ENCODE measurements at places on chromosomes 13 and 19. TPM values are rescaled to one million over a fixed set of nuclear protein-coding genes. Genes with fewer than 3 reads are reported as not detected.
A peak's percentile ranks its signal among the peaks of the same experiment; 100 is the strongest.

Gene FKRP
- 18.4 TPM for total RNA-seq

Gene IZUMO2
- total RNA-seq = not detected

Gene SLITRK1
- not detected for total RNA-seq

GRCh38 chr13:39306639-39307589, 268.7 kb downstream of the NHLRC3 start:
- DNase-seq = no peak

GRCh38 chr13:66139250-66139649, 1090.9 kb downstream of the PCDH9 start:
- DNase-seq = no peak

DNA sequence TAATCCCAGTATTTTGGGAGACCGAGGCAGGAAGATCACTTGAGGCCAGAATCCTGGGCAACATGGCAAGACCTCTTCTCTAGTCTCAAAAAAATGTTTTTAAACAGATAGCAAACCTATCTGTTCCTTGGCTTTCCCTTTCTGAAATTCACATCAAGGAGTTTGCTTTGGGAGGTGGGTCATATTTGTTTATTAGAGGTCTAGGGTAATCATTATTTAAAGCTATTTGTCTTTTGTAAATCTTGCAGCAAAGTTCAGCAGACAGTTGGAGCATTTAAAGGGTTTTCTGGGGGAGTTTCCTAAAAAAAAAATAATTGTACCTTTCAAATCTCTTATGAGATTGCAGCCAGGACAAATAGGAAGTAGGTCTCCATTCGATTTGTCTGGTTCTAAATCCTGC, 17.5 kb downstream of the PPP5C start:
- no peak for DNase-seq

DNA sequence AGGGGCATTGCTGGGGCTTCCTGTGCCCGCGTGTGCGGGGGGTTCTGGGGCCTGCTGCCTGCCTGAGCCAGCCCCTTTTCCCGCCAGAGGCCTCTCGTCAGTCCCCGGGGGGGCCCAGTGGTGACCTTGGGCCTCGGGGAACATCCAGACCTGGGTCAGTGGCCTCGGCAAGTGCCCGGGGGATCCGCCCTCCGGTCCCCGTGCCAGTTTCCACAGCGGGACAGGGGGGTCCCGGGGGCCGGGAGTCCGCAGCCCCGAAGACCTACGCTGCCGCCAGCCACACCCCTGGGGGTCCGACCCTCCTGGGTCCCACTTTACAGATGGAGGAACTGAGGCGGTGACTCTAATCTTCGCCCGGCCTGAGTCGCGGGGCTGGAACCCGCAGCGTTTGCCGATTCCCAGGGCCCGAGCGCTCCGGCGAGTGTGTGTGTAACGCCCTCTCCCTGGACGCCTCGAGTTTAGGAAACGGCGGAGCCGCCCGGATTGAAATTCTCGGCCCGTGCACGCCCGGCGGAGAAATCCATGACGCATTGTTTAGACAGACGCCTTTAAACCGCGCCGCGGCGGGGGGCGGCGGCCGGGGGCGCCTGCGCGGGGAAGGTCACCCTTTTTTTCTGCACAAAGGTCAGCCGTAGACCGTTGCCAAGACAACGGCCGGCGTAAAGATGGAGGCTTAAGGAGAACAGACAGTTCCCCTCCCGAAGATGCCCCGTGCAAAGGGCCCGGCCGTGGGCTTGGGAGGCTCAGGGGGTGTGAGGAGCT, 39.3 kb downstream of the EFNA2 start:
- no peak for DNase-seq

- DNase-seq = no peak
These were observed 154.0 kb upstream of the TSHZ3 start for GRCh38 chr19:31503211-31503610.

DNA sequence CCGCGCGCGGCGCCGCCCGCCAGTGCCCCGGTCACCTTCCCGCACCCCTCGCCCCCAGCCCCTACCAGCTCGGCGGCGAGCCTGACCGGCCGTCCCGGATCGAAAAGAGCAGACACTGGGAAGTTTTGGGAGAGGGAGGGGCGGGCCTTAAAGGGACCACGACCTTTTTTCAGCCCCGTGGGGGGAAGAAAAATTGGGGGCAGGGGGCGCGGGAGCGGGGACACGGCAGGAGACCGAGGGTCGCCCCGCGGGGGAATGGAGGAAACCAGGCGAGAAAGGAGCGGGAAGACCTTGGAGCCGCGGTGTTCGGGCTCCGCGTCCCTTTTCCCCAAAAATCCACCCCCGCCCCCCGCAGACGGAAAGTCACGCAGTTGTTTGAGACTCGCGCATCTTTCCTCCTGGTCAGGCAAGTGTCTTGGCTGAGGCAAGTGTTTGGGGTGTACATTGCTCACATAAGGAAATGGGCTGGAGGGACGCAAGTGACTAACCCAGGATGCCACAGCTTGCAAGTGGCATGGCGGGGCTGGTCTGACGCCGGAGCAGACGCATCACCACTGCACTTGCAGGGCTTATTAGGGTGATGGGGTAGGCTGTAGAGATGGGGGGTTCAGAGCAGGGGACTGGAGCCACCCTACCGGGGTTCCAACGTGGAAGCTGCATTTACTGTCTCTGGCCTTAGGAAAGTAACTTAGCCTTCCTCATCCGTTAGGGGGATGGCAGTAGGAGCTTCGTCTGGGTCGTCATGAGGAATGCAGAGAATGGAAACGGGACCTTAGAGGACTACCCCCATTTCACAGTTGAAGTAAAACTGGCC, 2.7 kb upstream of the HNRNPL start:
- DNase-seq = peak; percentile 82

DNA sequence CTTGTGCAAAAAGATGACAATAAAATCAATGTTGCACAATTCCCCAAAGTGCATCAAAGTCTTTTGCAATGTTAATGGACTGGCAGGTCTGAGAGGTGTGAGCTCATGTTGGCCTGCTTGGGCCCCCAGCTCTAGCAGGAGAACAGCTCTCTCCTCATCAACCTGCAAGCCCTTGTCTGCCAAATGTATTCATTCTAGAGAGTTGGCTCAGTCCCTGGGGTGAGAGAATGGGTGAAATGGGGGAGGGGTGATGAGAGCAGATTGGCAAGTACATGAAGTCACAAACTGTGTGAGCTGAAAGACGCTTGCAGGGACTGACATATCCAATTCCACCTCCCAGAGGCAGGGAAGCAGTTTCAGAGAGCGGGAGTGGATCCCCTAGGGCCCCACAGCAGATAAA, 465.1 kb upstream of the ZNF507 start:
- DNase-seq = no peak

DNA sequence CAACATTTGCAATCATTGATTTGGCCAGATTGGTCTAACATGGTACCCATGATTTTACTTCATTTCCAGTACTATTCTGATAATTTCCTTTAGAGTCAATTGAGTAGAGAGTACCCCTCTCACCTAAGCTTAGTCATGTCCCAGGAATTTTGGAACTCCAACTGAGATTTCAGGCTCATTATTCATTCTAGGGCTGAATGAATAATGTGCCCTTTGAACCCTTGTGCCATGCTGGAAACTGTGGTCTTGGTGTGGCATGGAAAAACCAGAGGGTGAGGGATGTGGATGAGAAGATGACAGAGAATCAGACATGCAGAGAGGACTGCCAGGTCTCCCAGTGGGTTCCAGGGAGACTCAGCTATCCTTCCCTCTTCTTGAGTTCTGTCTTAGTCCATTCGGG, 30.2 kb downstream of the ITM2B start:
- no peak for DNase-seq

GRCh38 chr13:97140611-97141010, 81.5 kb upstream of the MBNL2 start:
- no peak for DNase-seq

- DNase-seq = no peak
These were observed 18.5 kb downstream of the TMED1 start for GRCh38 chr19:10817291-10818038.
